ENCODE measurements at places on chromosomes 12 and 14.
A peak's percentile ranks its signal among the peaks of the same experiment; 100 is the strongest.

GRCh38 chr12:47207829-47208248 is 128.1 kb upstream of the AMIGO2 start:
- DNase-seq, result peak; percentile 54

GRCh38 chr12:50110762-50111351 is 1.2 kb upstream of the COX14 start:
- no peak for DNase-seq

GRCh38 chr12:16187660-16188059 is 89.8 kb downstream of the SLC15A5 start:
- no peak for DNase-seq

DNA sequence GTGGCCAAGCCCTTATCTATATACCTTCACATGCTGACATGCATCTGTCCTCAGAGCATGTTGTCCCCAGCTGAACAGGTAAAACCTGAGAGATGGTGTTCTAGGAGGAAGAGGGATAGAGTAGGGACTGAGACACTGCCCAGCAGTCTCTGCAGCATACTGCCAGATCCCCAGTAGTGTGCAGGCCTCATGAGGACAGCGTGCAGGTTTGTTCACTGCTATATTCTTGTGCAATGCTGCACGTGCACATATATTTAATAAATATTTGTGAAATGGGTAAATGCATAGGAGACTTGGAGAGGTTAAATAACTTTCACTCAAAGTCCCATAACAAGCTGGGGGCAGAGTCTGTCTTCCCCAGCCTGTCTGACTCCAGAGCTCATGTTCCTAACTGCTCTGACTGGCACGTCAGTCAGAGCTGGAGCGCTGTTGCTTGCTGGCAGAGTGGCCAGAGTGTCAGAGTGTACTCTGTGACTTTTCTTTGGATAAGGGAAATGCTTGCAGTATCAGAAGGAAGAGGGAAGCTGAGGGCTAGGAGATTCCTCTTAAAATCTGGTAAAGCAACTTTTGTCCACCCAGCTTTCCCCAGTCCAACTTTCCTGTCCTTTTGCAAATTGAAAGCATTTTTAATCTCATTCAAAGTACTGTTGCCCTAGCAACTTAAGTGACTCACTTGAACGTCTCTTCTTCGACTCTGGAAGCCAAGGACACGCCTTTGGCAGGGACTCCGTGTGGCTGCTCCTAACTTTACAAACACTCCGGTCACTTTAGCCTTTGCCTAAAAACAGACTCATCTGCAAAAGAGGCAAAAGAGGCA is 14.9 kb upstream of the POLR3B start:
- no peak for DNase-seq

DNA sequence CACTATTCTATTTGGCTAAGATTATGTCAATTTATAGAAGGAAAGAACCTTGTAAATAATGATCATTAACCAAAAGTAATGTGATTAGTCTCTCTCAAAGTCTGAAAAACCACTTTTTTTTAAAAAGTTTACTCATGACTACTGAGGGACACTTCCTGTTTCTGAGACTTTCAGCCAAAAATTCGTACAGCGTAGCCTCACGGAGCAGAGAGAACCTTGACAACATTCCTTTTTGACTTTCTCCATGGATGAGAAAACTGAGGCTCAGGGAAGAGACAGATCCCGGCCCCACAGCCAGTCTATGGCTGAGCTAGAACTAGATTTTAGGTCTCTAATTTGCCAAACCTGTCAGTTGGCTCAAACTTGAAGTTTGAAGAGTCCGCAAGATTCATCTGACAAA is 68.2 kb downstream of the DAD1 start:
- no peak for DNase-seq

GRCh38 chr12:112121780-112122565 is 3.4 kb upstream of the TRAFD1 start:
- DNase-seq, result no peak

DNA sequence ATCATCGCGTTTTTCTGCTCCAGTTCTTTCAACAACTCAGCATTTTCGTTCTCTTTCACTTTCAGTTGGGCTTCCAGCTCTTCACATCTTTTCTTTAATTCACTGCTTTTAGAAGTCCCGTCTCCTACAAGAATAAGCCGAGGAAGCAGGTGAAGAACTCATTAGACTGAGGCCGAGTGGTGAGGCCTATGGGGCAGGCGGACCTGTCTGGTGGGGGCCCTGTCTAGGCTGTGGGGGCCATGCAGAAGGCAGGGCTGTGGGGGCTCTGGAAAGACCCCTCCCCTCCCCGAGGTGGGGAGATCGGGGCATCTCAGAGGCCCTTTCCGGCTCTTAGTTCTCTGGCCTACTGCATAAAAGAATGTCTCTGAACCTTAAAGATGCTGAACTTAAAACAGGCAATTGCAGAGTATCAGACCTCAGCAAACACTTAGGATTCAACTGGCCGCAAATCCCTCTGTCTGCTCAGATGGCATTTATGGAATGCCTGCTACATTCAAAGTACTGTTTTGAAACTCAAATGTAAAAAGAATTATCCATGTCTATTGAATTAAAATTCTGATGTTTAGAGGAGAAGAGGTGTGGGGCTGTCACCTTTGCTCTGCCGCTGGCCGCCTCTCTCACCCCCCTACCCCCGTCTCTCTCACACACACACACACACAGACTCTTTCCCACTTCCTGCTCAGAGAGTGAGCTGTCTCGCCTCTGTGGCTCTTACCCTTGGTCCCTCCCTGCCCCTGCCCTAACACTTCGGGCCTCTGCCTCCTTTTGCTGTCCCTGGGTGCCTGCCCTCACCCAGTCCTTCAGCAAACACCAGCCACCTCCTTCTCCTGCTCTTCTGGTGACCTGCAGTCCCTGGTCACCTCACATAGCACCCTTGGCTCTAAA is 34.7 kb downstream of the CCDC92 start:
- DNase-seq, result peak; percentile 29

GRCh38 chr14:75554482-75554881 is 23.9 kb upstream of the FLVCR2 start:
- DNase-seq, result no peak

- no peak for DNase-seq
Observed at GRCh38 chr14:92668276-92668973, 80.0 kb downstream of the LGMN start.

DNA sequence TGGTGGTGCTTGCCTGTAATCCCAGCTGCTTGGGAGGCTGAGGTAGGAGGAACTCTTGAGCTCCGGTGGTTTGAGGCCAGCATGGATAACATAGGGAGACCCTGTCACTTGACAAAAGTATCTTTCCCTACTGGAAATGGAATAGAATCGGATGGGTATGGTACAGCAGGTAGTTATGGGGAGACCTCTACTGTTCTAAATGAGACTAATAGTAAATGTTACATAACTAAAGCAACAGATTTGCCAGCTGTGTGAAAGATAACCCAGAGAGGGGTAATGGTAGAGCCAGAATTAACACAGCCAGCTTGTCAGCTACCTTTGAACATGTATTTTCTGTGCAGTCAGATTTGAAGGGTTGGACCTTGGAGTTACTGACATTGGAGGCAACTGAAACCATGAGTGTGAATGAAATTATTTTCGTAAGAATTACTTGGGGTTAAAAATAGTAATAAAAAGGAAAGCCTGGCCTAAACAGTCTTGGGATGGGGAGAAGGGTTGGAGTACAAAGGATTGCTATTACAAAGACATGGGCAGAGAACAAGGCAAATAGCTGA is 21.7 kb upstream of the NUP107 start:
- DNase-seq, result no peak

- DNase-seq, result no peak
Observed at GRCh38 chr12:93663006-93663728, 14.0 kb upstream of the CRADD start.

- no peak for DNase-seq
Observed at GRCh38 chr12:70724444-70724843, 87.2 kb upstream of the PTPRB start.

DNA sequence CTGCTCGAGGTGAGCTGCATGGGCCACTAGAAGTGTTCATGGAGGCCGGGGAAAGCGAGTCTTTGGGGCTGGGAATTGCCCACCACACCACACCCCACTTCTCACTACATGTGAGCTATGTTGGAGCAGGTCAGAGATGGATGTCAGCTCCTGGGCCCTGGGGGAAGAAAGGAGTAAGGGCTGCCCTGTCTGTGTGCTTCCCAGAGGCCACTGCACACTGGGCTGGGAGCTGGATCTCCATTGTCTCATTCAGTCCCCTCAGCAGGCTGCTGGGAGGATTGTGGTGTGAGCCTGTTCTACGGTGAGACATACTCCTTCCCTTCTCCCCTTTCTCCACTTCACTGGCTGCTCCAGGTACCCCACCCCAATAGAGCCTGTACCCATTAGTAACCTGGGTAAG is 10.5 kb downstream of the FIGNL2 start:
- DNase-seq, result no peak

GRCh38 chr14:74824997-74825396 is 50.9 kb downstream of the PROX2 start:
- no peak for DNase-seq

GRCh38 chr12:39393890-39394289 is 49.0 kb downstream of the KIF21A start:
- DNase-seq, result no peak

DNA sequence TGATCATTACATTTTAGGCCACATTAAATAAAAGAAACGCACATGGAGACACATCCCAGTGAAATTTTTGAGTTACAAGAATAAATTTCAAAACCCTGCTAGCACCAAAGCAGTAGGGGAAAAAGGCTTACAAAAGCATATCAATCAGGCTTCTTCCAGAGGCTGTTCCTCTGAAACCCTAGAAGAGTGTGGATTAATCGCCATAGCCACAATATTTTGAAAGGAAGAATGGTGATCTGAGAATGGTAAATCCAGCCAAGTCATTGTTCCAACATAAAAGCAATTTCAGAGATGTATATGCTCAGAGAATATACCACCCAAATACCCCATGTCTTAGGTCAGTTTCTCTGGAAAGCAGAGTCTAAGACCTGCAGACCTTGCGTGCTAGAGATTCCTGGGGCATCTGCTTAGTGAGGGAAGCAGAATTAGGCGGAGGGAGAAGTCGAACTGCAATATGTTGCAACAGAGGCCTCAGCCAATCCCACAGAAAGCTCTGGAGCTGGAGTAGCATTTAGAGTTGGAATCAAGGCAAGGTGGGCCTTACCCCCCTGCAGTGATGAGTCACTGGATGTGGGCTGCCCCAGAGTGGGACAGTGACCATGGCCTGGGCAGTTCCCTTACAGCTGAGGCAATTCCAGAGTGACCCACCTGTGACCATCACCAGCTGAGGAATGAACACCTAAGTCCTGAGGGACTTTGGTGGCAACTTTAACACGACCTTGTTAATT is 125.2 kb downstream of the NTF3 start:
- no peak for DNase-seq

DNA sequence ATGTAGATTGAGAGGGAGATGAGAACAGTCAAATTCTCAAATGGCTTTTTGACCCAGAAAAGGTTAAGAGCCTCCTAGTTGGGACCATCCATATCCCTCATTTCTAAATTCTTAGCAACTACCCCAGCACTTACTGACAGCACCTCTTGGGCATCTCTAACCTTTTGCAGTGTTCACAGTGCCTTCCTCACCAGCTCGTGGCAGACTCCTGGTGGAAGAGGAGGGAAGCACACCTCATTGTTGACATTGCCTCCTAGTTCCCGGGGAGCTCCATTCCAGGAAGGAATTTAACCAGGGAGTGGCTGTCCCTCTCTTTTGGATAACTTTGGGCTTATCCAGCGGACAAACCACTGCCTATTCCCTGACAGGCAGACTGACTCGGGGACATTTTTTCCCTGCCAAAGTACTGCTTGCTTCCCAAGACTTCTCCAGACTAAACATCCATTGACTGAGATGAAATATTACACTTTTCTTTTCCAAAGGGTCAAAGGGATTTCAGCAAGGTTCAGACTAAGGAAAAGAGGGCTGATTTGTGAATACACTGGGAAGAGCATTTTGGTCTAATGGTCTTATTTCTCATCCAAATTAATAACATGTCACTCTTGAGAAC is 9.0 kb upstream of the OR6J1 start:
- DNase-seq, result peak; percentile 66

- no peak for DNase-seq
Observed at GRCh38 chr14:90576581-90576980, 179.8 kb downstream of the CALM1 start.

DNA sequence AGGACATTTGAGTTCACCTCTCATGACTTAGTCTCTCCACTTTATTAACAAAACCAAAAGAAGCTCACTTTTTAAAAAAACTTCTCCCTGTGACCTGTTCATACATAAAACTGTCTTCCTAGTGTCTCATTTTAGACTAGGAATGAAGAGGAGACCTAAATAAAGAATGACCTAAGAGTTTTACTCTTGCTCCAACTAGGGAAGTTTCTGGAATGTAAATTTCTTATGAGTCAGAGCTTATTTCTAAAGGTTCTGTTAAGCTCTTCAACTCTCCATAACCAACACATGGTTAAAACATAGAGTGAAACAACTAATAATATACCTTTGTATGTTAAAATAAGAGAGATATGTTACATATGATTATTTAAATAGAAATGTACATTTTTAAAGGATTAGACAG is 369.8 kb downstream of the EMP1 start:
- DNase-seq, result no peak

DNA sequence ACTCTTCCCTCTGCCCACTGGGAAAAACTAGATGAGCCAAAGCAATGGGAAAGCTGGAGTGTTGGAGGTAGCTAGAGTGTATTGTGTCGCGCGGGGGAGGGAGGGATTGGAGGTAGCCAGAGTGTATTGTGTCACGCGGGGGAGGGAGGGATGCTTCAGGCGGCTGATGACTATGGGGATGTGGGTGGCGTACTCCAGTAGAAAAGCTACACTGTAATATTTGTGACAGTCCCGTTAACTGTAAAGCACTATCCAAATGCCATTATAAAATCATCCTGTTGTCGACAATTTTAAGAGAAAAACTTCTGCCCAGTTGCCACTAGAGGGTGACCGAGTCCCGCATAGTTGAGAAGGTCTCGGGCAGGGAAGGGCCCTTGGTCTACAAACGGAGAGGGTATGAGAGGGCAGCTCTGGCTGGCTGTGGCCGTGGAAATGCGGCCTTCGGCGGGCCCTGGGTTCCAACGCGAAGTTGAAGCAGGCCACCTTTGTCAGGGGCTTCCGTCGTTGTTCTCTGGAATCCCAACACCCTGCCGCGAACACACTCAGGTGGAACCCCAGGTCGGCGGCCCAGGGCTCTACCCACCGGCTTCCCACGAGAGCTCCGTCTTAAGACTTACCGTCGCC is 15.1 kb upstream of the PLEK2 start:
- peak; percentile 73 for DNase-seq

GRCh38 chr14:62001963-62002362 is 239.7 kb downstream of the SNAPC1 start:
- DNase-seq, result no peak

DNA sequence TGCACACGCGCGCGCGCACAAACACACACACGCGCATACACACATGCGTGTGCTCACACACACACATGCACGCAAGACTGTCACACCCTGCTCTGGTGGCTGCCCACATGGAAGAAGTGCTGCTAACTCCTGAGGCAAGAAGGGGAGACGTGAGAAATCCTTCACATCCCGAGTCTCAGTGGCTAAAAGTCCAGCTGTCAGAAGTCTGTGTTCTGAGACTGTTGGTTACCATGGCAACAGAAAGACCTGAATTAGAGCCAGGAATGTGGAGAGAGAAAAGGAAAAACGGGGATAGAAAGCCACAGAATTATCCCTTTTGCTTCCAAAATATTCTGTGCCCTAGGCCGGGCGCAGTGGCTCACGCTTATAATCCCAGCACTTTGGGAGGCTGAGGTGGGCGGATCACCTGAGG is 71.2 kb downstream of the PPFIBP1 start:
- no peak for DNase-seq

GRCh38 chr12:93698307-93699092 is 21.3 kb downstream of the CRADD start:
- no peak for DNase-seq

- no peak for DNase-seq
Observed at GRCh38 chr12:48311313-48311712, 39.4 kb downstream of the ZNF641 start.

All from CD8-positive, alpha-beta memory T cell (primary cell).